ENCODE measurements at places on chromosomes 7 and 10.

GRCh38 chr10:132915411-132915810 is 27.0 kb downstream of the CFAP46 start:
- DNase-seq, result no peak

GRCh38 chr10:6114805-6115341 is 26.0 kb downstream of the RBM17 start:
- DNase-seq, result no peak

DNA sequence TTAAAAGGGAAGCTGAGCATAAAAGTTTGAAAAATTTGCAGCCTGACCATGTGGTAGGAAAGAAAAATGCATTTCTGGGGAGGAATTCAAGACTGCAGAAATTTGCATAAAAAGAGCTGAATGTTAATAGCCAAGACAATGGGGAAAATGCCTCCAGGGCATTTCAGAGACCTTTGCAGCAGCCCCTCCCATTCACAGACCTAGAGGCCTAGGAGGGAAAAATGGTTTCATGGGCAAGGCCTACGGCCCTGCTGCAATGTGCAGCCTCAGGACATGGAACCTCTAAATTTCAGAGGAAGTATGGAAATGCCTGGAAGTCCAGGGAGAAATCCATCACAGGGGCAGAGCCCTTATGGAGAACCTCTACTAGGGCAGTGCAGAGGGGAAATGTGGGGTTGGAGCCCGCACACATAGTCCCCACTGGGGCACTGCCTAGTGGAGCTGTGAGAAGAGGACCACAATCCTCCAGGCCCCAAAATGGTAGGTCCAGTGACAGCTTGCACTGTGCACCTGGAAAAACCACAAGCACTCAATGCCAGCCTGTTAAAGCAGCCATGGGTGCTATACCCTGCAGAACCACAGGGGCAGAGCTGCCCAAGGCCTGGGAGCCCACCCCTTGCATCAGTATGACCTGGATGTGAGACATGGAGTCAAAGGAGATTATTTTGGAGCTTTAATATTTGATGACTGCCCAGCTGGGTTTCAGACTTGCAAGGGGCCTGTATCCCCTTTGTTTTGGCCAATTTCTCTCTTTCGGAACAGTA is 243.8 kb downstream of the DNAJB9 start:
- DNase-seq, result no peak

DNA sequence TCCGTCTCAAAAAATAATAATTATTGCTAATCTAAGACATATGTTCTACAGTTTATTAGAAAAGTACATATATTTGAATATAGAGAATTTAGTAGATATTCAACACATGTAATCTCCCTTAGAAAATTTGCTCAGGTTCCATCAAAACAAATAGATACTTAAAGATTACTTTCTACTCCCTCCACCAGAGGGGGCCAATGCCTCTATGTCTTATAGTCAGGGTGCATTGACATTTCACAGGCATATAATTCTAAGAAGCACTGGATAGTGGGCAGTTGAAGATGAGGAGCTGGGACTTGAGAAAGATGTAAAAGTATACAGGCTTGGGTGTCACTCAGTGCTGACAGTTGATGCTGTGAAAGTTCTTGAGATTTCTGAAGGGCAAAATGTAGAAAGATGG is 301.6 kb upstream of the HPS1 start:
- no peak for DNase-seq

DNA sequence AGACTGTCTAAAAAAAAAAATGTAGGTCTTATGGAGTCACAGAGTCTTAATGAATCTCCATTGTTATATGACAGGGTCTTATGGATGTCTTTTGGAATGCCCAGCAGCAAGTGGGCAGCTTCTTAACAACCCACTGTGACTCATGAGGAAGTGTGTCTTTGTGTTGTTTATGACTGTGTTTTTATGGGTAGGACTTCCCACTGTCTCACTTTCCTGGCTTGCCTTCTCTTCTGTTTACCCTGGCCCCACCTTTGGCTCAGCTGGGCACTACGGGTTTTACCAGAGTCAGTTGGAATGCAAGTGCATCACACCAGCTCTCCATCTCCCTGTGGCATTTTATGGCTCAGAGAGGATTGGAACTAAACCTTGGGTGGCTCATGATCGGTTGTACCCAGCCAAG is 580.5 kb downstream of the AUTS2 start:
- DNase-seq, result no peak

DNA sequence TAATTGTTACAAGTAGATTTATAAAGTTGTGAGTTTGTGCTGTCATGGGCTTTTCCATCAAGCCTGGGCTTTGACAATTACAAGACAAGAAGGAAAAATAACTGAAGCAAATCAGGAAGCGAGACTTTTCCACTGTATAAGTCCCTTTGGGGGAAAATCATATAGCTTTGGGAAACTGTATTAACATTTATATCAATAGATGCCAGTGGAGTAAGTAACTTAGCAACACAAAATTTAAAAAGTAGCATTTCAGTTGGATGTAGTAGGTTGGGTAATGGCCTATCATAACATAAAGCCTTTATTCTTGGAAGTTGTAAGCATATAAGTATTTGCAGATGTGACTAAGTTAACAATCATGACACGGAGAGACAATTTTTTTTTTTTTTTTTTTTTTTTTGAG is 931.1 kb downstream of the CNTNAP2 start:
- no peak for DNase-seq

GRCh38 chr10:10956681-10957542 is 60.8 kb upstream of the CELF2 start:
- DNase-seq, result no peak

GRCh38 chr10:132144086-132144485 is 42.7 kb upstream of the DPYSL4 start:
- DNase-seq, result no peak

DNA sequence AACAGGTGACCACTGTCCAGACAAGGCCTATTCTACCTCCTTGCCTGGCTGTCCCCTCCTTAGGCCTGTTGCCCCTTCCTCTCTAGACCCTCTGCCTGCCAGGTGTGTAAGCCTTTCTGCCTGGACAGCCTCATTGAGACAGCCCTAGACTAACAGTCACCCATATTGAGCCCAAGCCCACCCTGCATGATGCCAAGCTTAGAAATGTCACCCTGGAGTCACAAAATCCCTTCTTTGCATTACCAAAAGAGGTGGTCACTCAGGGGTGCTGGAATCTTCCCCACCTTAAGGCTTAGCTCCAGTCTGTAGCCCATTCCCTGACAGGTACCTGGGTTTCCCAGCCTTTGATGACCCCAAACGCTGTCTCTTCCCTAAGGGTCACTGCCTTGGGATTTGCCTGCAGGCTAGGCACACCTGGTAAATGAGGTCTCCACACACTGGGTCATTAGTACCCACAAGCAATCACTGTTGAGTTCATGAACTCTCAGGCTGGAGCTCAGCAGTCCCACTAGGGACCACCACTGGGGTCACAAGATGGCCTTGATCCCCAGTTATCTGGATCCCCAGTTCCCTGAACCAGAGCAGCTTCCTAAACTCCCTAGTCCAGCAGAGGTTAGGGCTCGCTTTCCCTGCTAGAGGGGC is 54.9 kb upstream of the CAMK2B start:
- DNase-seq, result no peak

DNA sequence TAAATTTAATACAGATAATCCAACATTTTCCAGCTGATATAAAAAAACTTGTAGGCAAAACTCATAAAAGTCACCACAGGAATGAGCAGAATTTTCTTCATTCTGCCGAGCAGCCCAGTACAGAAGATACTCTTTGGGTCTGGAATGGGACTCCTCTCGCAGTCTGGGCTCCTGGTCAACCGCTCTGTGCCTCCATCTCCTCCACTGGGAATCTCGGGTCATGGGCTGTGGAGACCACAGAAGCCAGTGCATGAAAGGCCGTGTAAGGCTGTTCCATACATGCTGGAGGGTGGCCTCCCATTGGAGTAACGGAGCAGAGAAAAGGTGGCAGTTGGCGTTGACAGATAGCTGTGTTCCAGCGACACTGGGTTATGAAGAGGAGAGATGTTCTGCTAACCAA is 616.4 kb upstream of the MGMT start:
- DNase-seq, result no peak

DNA sequence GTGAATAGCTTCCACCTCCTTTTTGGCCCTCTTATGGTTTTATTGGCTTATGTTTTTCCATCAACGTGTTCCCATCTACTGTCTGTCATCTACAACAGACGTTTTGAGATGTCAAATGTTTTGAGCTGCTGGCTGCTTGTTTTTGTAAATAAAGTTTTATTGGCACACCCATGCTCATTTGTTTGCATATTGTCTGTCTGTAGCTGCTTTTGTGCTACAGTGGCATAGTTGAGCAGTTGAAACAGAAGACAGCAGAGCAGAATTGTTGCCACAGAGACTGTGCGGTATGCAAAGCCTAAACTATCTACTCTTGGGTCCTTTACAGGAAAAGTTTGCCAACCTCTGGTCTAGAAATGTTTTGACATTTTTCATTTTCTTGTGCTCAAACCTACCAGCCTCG is 88.7 kb downstream of the VPS50 start:
- DNase-seq, result no peak

DNA sequence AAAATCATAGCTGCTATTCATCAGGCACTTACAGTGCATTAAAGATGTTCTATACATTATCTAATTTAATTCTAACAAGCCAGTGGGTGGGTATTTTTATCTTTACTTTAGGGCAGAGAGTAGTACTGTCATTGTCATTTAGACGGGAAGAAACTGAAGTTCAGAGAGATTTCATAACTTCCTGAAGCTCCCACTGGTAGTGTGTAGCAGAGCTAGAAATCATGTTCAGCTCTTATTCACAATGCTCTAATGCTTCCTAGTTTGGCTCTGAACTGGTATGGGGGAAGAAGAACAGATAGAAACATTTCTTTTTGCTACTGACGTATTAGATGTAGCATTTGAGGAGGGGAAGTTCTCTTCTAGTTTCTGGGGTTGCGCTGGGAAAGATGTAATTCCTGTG is 116.7 kb downstream of the CYP26A1 start:
- DNase-seq, result no peak

GRCh38 chr10:63841761-63842160 is 320.6 kb downstream of the REEP3 start:
- DNase-seq, result no peak

DNA sequence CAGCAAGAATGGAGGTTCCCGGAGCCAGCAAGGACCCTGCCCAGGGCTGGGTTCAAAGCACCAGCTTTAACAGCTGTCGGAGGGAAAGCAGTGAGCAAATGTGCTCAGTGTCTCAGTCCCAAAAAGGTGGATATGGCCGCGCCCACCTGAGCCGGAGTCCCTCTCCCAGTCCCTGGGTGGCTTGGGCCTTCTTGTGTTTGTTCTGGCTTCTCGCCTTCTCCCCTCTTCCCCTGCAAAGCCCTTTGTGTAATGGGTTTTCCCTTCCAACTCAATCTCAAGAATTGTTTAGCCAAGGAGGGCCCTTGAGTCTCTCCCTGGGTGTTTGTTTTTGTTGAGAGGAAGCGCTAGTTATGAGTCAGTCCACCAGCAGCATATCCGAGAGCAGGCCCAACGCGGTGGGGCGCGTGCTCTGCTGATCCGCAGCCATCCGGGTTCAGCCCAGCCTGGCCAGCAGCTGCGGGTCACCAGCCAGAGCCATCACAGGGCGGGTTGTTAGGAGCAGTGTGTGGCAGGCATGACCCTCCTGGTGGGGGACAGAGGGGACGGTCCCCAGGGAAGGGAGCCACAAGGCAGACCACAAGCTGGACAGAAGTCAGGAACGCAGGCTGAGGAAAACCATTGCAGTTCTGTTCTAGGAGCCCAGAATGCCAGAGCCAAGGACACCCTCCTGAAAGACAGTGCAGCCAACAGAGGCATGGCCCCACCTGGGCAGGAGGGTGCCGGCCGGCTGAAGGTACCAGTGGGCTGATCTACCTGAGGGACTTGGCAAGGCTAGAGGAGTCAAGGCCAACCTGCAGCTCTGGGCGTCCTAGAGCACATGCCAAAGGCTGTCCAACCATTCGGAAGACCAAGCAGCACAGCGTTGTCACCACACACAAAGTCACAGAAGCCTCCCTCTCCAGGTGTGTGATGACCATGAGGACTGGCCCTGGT is 21.3 kb downstream of the CALML3 start:
- no peak for DNase-seq

- DNase-seq, result no peak
Measured at GRCh38 chr7:137634356-137634755, 212.4 kb downstream of the DGKI start.

DNA sequence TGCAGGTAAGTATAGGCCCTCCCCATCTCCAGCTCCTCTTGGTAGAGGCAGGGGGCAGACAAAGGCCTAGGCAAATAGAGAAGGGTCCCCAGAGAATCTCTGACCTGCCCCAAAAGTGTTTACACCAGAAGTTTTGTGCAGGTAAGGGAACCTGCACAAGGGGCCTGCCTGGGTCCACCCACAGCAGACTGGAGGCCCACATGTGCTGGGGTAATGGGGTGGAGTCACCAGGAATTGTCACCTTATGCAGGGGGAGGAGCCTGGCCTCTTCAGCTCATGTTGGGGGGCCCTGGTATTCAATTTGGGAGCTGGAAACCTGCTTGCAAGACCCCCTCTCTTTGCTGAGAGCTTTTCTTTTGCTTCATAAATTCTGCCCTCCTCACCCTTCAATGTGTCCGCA is 302.7 kb downstream of the ZEB1 start:
- DNase-seq, result no peak

- DNase-seq, result no peak
Measured at GRCh38 chr10:600234-600633, 89.2 kb downstream of the DIP2C start.

DNA sequence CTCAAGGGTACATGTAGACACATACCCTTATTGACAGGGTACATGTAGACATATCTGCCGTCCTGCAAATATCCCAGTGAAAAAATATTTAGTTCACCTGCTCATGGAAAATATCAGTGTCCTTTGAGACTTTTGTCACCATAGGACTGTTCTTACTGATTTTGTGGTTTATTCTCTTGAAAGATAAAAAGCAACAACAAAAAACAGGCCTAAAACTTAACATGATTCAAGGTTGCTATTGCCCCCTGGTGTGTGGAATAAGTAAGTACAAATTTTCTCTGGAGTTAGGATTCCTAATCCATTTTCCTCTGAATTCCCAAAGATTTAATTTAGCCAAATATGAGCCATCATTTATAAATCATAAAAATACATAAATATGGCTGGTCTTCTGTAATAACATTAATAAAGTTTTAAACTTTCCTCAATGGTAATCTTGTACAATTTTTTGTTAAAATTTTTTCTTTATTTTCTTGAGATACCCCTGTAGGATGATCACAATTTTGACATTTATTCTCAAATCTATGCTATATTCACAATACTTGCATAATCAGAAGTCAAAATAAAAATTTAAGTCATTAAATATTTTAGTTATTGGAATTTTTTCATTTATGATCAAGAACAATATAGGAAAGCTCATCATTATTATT is 741.4 kb upstream of the POT1 start:
- DNase-seq, result no peak

DNA sequence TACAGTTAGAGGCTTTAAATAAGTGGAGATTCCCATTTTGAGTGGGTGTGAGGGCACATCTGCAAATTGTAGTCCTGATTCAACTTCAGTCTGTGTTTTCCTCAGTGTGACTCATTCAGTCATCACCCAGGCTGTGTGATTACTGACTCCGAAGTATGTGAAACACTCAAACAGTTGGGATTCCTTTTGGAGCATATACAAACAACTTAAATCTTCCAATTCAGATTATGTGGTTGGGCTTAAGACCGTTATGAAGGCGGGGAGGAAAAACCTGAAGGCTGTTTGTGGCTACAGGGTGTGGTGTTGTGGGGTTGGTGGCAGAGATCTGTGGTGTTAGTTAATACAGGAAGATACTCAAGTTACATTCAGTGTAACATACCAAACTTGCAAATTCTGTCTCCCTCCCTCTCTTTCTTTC is 259.7 kb upstream of the FERD3L start:
- no peak for DNase-seq

Data from amygdala (tissue), 56 donors.